ENCODE measurements at places on chromosomes 1 and 21.

- no peak for DNase-seq
Observed at GRCh38 chr1:94790670-94791069, 29.5 kb upstream of the SLC44A3 start.

DNA sequence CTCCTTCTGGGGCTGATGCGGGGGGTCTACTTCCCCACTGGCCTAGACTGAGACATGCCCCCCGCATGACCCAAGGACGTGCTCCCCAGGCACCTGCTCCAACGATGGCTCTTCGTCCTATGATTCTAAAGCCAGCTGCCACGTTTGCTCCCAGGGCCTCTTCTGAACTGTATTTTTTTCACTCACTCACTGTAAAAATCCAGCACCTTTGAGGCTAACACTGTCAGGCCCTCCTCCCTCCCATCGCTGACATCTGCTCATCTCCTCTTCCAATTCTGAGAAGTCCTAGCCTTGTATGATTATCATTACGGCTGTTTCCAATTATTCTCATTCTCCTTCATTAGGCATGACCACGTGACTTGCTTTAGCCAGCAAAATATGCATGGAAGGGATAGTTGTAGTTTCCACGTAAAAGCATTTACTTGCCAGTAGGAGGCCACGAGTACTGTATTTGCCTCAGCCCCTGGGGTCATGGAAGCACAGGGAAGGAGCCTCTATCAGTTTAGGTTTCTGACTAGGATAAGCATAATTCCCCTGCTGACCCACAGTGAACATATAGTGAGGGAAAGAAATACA, 19.1 kb upstream of the EDN2 start:
- no peak for DNase-seq

- DNase-seq: no peak
Observed at GRCh38 chr1:204143276-204144041, 8.4 kb downstream of the ETNK2 start.

GRCh38 chr1:187577610-187578009, 748.9 kb downstream of the PLA2G4A start:
- no peak for DNase-seq

- no peak for DNase-seq
Observed at GRCh38 chr1:37901191-37901892, 42.0 kb upstream of the MTF1 start.

DNA sequence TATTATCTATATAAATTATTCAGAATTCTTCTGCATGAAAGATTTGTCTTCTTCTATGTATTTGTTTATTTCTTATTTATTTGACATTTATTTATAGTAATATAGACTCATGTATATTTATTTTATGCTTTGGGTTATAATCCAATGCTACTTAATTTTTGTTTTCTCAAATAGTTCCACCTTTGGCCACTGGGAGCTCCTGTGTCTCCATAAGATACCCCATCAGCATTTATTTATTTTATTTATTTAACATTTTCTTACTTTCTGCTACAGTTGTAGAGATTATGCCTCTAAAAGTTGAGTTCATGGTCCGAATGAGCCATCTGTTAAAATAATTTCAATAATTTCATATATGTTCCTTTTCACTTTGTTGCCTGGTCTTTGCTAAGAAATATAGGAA, 289.4 kb downstream of the ADGRL2 start:
- DNase-seq: no peak

DNA sequence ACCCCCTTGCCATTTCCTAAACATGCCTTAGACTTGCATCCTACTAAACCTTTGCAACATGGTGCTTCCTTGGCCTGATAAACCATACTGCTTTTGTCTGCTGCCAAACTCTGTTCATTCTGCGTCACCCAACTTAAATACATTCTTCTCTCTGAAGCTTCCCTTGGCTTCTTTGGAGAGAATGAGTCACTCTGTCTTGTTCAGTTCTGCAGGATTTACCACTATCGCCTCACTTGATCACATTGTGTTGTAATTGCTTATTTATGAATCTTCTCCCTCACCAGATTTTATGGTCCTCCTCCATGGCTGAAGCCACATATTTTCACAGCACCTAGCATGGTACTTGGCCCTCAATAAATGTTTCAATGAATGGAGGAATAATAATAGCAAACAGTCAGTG, 21.7 kb upstream of the TUT4 start:
- no peak for DNase-seq

DNA sequence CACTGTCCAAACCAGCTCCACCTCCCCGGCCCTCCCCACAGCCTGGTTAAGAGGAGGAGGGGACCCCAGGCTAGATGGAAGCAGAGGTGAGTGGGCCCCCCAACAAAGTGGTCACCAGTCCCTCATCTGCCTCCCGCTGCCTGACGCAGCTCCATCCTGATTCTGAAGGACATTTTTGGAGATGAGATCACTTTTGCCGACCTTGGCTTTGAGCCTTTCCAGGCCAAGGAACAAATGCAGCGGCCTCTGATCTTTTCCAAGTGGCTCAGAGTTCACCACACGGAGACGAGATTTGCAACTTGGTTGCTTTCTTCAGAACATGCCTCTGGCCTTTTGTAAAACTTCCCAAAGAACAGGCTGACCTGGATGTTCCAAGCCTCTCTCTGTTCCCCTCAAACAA, 223.1 kb downstream of the NPHP4 start:
- no peak for DNase-seq

- no peak for DNase-seq
Observed at GRCh38 chr1:116130356-116130755, 19.2 kb downstream of the MAB21L3 start.

DNA sequence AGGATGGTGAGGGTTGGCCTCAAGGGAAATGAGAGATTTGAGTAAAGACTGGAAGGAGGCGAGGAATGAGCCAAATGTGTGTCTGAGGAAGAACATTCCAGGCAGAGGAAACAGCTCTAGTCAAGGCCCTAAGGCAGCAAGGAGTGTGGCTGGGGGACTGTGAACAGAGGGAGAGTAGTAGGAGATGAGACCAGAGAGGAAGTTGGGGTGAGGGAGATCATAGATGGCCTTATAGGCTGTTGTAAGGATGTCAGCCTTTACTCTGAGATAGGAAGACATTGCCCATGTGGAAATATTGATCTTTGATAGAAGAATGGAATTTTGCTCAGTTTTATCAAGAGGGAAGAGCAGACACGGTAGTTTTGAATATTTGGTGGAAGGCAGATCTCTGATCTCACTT, 55.2 kb upstream of the ARTN start:
- DNase-seq: no peak

- DNase-seq: no peak
Observed at GRCh38 chr1:245558069-245558468, 403.3 kb downstream of the KIF26B start.

GRCh38 chr1:66353257-66353656, 180.7 kb upstream of the SGIP1 start:
- DNase-seq: peak; percentile 49

- DNase-seq: no peak
Observed at GRCh38 chr1:189185097-189185496, 1292.6 kb downstream of the BRINP3 start.

DNA sequence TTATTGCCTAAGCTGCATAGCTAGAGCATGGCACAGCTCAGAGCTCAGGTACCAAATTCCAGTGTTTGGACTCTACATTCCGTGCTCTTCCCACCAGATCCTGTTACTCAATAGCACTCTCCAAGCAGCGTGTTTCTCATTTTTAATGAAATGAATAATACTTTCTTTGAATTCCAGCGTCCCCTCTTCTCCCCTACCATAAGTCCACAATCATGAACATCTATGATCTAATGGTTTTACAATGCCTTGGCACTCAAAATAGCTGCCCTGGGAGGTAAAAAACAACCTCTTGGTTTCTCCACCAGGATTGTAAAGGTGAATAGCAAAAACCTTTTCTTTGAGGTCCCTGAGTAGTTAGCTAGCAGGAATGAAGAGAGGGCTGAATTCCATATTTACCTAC, 480.0 kb upstream of the PKN2 start:
- no peak for DNase-seq

GRCh38 chr1:217562229-217562878, 68.5 kb downstream of the GPATCH2 start:
- no peak for DNase-seq

GRCh38 chr21:19322360-19322759, 918.8 kb upstream of the TMPRSS15 start:
- no peak for DNase-seq

DNA sequence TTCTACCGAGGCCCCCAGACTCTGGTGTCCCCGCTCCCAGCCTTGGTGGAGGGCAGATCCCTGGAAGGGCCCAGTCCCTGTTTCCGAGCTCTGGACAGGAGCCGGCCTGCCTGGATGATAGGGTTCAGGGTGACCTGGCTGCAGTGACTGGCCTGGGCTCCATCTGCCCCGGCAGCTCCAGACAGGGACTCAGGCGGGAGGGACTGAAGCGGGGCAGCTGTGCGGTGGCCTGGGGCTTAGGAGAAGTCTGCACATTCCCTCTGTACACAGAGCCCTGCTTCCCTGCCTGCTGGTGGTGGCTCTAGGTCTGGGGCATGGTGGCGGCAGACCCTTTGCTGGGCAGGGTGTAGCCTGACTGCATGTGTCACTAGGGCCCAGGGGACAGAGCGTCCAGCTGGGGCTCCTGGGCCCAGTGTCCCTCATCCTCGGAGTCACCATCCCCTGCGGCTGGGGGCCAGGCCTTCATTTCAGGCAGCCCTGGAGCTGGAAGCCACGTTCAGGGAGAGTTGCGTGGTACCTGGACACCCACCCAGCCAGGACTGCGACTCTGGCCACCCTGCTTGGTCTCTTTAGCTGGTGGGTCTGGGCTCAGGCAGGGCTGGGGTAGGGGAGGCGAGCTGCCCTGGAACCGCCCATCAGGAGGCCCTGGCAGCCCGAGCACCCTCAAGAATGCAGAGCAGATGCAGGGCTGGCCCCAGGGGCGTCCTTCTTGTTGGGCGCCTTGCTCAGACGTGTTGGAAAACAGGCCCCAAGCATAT, 9.6 kb downstream of the ARHGEF16 start:
- DNase-seq: no peak

GRCh38 chr1:38138498-38139233, 92.1 kb upstream of the POU3F1 start:
- peak; percentile 28 for DNase-seq

DNA sequence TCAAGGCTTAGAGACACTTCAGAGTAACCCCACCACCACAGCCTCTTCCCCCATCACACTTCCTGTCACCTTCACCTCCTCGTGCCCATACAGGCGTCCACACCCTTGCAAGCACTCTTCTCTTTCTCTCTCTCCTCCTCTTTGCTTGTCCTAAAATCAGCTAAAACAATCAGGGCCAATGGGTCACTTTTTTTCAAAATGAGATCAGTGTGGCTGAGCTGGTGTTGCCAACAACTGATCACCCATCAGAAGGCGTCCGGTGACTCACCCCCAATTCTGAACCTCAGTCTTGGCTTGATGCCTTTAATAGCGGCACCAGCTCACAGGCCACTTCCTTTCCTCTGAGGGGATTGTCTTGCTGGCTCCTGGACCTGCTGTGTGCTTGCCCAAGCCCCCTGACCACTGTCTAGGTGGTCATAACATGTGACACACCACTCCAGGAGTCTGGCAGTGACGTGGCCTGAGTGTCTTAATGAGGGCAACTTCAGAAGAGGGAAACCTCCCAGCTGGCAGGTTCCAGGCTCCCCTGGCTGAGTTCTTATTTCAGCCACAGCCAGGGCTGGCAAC, 1.6 kb downstream of the DRAXIN start:
- no peak for DNase-seq

DNA sequence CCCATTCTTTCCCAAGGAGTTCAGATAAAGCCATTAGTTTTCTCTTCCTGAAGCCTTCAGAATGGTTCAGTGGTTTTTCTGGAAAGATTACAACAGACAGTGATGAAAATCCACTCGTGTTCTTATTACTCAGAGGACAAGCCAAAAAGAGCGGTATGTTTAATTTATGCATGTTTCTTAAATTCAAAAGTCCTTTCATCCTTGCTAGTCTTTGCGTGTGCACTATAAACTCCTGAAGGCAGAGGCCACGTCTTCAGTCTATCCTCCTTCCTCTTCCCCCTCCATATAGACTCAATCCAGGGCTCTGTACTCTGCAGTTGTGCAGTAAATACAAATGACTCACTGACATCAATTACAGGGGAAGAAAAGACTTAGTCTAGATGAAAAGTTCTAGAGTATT, 409.2 kb upstream of the PLXNA2 start:
- no peak for DNase-seq

- DNase-seq: no peak
Observed at GRCh38 chr1:223486366-223486765, 93.2 kb downstream of the CCDC185 start.

GRCh38 chr1:46489638-46490405, at the start of gene DMBX1:
DMBX1 (plus strand) TSS chr1:46489836; CDS start chr1:46507011, 17,175 bp downstream.
- no peak for DNase-seq

- no peak for DNase-seq
Observed at GRCh38 chr1:33336580-33336979, 15.7 kb upstream of the A3GALT2 start.

DNA sequence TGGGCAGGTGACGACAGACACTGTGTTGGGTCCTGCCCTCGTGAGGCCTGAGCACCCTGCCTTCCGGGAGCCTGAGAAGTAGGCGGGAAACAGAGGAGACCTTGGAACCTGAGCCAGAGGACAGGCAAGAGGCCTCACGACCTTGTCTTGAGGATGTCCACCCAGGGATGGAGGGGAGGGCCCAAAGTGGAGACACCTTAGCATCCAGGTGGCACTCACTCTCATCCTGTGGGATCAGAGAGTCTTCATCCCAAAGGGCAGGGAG, 347.2 kb downstream of the NPHP4 start:
- DNase-seq: no peak

DNA sequence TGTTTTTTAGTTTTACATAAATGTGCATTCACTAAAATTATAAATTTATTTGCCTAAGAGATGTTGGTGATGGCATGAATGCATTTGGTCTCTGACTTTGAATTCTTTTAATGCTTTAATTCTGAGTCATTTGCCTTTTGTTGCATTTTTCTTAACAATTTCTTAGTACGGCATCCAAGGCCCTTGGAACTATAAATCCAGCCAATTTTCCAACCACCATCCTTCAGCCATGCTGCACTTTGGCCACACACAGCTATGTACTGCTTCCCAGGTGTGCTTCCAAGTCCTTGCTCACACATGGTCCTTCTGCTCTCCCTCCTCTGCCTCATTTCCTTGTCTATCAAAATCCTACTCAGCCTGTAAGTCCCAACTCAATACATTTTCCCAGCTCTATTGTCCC, 161.0 kb downstream of the DHRS3 start:
- no peak for DNase-seq

DNA sequence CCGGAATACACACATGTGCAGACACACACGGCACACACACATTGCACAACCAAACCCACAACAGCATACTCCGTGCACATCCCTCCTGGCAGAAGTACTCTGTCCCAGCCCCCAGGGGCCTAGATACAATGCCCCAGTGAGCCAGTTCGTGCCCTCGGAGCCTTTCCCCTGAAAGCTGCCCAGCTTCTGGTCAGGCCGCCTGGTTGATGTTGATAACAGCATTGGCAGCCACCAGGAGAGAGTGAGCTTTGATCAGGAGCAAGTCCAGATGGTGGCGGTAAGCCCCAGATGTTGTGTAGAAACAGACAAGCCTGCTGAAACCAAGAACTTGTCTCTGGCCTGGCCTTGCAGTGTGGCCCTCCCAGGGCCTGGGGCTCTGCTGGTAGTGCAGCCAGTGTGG, 109.1 kb downstream of the GRIK3 start:
- no peak for DNase-seq

- DNase-seq: no peak
Observed at GRCh38 chr1:93694039-93694438, 12.4 kb upstream of the BCAR3 start.

GRCh38 chr1:97778718-97779117, 142.1 kb downstream of the DPYD start:
- no peak for DNase-seq

- no peak for DNase-seq
Observed at GRCh38 chr1:101261623-101262022, 24.8 kb downstream of the S1PR1 start.

- DNase-seq: no peak
Observed at GRCh38 chr1:26597629-26598039, 68.1 kb downstream of the RPS6KA1 start.

GRCh38 chr21:26457817-26458216, 115.3 kb downstream of the CYYR1 start:
- DNase-seq: no peak
